ENCODE measurements at places on chromosomes 1 and 21. TPM values are rescaled to one million over a fixed set of nuclear protein-coding genes. Genes with fewer than 3 reads are reported as not detected.

The ADAMTS4 gene
- total RNA-seq = 38.9 TPM

The AMY2A gene
- total RNA-seq = not detected

The TLR5 gene
- 0.34 TPM for total RNA-seq

The KRTAP12-2 gene
- not detected for total RNA-seq

The TENT5C gene
- total RNA-seq = 0.51 TPM

The BEND5 gene
- 0.47 TPM for total RNA-seq

The ZNF697 gene
- 21.1 TPM for total RNA-seq

The PIP5K1A gene
- 57.6 TPM for total RNA-seq

The CELA2B gene
- total RNA-seq = not detected

The SPATA45 gene
- not detected for total RNA-seq

The ZBTB8B gene
- total RNA-seq = under 0.01 TPM

The DNM3 gene
- total RNA-seq = 8.2 TPM

The MROH9 gene
- total RNA-seq = not detected

The LEPR gene
- 109 TPM for total RNA-seq

The RAB42 gene
- total RNA-seq = 8.8 TPM

The PROX1 gene
- 114 TPM for total RNA-seq

The TRIM17 gene
- total RNA-seq = not detected

The FCRL6 gene
- not detected for total RNA-seq

The EIF2D gene
- total RNA-seq = 69.9 TPM

The C1orf210 gene
- not detected for total RNA-seq

The MYOG gene
- total RNA-seq = not detected

The C1orf167 gene
- total RNA-seq = not detected

The NEGR1 gene
- total RNA-seq = under 0.01 TPM

The GRHL3 gene
- total RNA-seq = not detected

The CXADR gene
- 87.5 TPM for total RNA-seq

The LIN28A gene
- total RNA-seq = not detected

The MFAP2 gene
- total RNA-seq = 24.5 TPM

The CAMK1G gene
- not detected for total RNA-seq

The MATN1 gene
- 0.17 TPM for total RNA-seq

The UTP25 gene
- 6.9 TPM for total RNA-seq

The C1orf53 gene
- total RNA-seq = 2.0 TPM

The TTLL7 gene
- total RNA-seq = 2.2 TPM

The F13B gene
- total RNA-seq = not detected

The CCDC24 gene
- 2.2 TPM for total RNA-seq

The ZBTB48 gene
- total RNA-seq = 22.5 TPM

The ITGB2 gene
- 0.05 TPM for total RNA-seq

The CFHR2 gene
- not detected for total RNA-seq

The MRPL24 gene
- 34.7 TPM for total RNA-seq

The CRYBG2 gene
- not detected for total RNA-seq

The TAS1R1 gene
- under 0.01 TPM for total RNA-seq

The FCRL1 gene
- not detected for total RNA-seq

Measured in dermis blood vessel endothelial cell (primary cell).